ENCODE measurements at places on chromosomes 1 and 21. TPM values are rescaled to one million over a fixed set of nuclear protein-coding genes. Genes with fewer than 3 reads are reported as not detected.

- no peaks in the 10 kb centered on the region for H3K36me3 ChIP-seq
- peaks cover 30% of the 10 kb centered on the region for H3K4me1 ChIP-seq
- H3K27ac ChIP-seq = no peak overlapping the region
- H3K4me3 ChIP-seq = no peak overlapping the region
Observed at GRCh38 chr1:41492341-41492848, 7.9 kb upstream of the EDN2 start.

- H3K36me3 ChIP-seq = no peaks in the 10 kb centered on the region
- H3K4me3 ChIP-seq = no peak overlapping the region
Observed at GRCh38 chr21:33115631-33116510, 45.9 kb downstream of the OLIG1 start.

- no peaks in the 10 kb centered on the region for H3K36me3 ChIP-seq
- peak overlapping the region; percentile 2 for H3K27ac ChIP-seq
- no peak for DNase-seq
- H3K4me3 ChIP-seq = no peak overlapping the region
- H3K27me3 ChIP-seq = no peaks in the 10 kb centered on the region
- peaks cover 19% of the 10 kb centered on the region for H3K4me1 ChIP-seq
Observed at GRCh38 chr1:235077163-235077540, 51.5 kb downstream of the TOMM20 start.

The KCNJ9 gene
- total RNA-seq = 0.03 TPM

The ZNF697 gene
- total RNA-seq = 8.1 TPM

DNA sequence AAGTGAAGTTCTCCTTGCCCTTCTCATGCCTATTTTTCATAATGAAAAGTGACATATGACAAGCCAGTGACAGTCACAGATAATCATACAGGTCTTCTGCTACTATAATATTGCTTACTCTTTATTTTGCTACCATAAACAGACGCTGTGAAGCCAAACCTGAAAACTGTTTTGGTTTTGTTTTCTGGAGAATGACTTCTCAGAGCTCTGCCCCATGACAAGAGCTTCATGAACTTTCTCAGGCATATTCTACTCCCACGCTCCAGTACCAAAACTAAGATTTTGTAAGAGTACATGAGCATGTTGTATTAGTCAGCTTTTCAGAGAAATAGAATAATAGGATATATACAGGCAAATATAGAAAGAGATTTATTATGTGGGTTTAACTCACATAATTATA lies 64.3 kb upstream of the VTCN1 start:
- peak; percentile 25 for DNase-seq
- H3K36me3 ChIP-seq = no peaks in the 10 kb centered on the region
- no peak overlapping the region for H3K4me3 ChIP-seq
- H3K27me3 ChIP-seq = no peaks in the 10 kb centered on the region
- no peak overlapping the region for H3K27ac ChIP-seq

Measured in cardiac muscle cell (in vitro differentiated cells and primary cell).